Activated T-helper 1 cell treated with anti-CD3 and anti-CD28 coated beads, Interleukin-12 subunit alpha, Interleukin-12 subunit beta, Interleukin-2, Interleukin-4 antibody, amounts not matched to agents 30 ng/mL and 10 ng/mL and 1 ng/mL, durations not matched to agents 14 hours and 24 hours and 36 hours (primary cell): ENCODE measurements at places on chromosomes 4 and X. TPM values are rescaled to one million over a fixed set of nuclear protein-coding genes. Genes with fewer than 3 reads are reported as not detected.
A peak's percentile ranks its signal among the peaks of the same experiment; 100 is the strongest.

Gene DMRTC1B
- total RNA-seq, result not detected in 2 replicates

Gene VCX3A
- total RNA-seq, result not detected in 2 replicates

Gene MGAT4D
- not detected in 2 replicates for total RNA-seq

GRCh38 chrX:129771266-129771995, 8.3 kb upstream of the SASH3 start:
- no peak overlapping the region for H3K4me3 ChIP-seq
- H3K27ac ChIP-seq, result peak overlapping the region; percentile 89
- DNase-seq, result no peak
- peaks cover 2% of the 10 kb centered on the region for H3K36me3 ChIP-seq
- no peaks in the 10 kb centered on the region for H3K27me3 ChIP-seq
- H3K4me1 ChIP-seq, result peaks cover 50% of the 10 kb centered on the region

DNA sequence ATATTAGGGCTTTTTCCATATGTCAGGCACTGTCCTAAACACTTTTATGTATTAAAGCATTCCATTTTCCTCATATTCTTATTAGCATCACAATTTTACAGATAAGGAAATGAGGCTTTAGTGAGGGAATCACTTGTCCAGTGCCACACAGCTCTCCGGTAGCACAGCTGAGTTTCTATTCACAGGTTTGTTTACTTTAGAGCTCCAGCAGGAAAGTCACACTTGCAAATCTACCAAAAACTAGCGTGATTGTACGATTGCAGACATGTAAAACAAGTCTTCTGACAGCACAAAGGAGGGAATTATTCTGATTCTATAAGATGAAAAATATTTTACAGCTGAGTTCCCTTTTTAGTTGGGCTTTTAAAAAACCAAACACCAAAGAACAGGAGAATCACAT, 472.1 kb downstream of the TMA16 start:
- H3K36me3 ChIP-seq, result no peaks in the 10 kb centered on the region
- H3K4me1 ChIP-seq, result no peaks in the 10 kb centered on the region
- no peak for DNase-seq
- H3K27ac ChIP-seq, result no peak overlapping the region
- H3K27me3 ChIP-seq, result no peaks in the 10 kb centered on the region
